ENCODE measurements at places on chromosomes 2 and 18.

DNA sequence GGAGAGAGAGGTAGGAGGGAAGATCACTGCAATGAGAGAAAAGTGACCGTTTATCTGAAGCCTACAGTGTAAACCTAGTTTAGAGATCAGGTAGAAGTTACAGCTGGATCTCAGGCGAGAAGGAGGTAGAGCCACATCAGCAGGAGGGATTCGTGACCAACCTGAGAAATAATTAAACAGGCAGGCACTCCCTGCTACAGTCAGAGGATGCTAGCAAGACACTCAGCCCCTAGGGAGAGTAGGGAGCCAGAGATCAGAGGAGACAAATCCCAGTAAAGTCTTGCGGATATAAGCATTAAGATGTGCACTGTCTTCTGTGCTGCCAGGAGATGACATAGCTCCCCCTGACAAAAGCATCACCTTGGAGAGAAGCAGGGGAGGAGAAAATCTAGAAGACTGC, 629.1 kb upstream of the SLC39A10 start:
- DNase-seq, result no peak

DNA sequence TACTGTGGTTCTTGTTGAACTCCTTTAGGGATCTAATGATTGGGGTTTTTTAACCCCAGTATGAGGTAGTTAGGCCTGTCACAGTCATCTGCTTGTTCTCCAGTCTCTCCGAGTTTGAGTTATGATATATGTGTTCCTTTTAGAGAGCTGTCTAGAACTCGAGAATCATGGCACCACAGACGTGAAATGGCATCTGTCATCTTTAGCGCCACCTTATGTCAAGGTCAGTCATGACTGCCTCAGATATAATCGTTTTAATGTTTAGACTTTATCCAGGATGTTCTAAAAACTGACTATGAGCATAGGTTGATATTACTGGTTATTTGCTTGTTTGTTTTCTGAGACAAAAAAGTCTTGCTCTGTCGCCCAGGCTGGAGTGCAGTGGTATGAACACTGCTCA, 112.2 kb downstream of the CEP192 start:
- DNase-seq, result no peak

DNA sequence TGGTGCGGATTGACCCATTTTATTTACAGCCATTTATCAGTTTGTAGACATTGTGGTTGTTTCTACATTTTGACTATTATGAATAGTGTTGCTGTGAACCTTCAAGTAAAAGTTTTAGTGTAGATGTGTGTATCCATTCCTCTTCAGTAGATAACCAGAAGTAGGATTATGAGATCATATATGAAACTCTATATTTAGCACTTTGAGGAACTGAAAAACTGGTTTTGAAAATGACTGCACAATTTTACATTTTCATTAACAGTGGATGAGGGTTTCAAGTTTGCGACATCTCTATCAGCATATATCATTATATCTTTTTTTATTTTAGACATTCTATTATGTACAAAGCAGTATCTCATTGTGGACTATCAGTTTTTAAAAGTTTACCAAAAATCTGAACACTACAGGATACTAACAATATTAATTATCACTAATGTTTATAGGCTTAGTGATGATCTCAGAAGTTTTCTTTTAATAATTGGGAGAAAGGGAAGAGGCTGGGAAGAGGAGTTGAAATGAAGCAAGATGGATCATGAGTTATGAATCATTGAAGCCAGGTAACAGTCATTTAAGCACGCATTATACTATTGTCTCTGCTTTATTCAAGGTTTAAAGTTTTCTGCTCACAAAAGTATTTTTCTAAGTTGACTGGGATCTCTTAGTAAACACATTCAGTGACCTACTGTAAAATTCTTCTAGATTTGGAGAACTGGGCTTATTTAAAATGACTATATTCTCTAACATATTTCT, 329.0 kb upstream of the LRATD1 start:
- DNase-seq, result no peak

DNA sequence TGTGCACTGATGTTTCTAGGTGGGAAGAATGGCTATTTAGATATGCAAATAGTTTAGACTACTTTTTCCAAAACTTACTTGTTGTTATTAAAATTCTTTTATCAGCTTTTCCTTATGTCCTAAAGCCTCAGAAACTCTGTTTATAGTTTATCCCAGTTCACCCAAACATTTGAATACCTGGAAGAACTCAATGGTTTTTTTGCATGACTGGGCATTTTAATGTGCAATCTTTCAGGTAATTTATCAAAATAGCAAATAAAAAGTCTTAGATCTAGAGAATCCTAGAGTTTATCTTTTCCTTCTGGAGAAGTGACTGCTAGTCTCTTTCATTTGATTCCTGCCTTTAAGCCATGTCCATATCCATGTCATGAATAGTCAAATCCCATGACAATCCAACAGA, 9.6 kb upstream of the ADAM23 start:
- DNase-seq, result no peak

DNA sequence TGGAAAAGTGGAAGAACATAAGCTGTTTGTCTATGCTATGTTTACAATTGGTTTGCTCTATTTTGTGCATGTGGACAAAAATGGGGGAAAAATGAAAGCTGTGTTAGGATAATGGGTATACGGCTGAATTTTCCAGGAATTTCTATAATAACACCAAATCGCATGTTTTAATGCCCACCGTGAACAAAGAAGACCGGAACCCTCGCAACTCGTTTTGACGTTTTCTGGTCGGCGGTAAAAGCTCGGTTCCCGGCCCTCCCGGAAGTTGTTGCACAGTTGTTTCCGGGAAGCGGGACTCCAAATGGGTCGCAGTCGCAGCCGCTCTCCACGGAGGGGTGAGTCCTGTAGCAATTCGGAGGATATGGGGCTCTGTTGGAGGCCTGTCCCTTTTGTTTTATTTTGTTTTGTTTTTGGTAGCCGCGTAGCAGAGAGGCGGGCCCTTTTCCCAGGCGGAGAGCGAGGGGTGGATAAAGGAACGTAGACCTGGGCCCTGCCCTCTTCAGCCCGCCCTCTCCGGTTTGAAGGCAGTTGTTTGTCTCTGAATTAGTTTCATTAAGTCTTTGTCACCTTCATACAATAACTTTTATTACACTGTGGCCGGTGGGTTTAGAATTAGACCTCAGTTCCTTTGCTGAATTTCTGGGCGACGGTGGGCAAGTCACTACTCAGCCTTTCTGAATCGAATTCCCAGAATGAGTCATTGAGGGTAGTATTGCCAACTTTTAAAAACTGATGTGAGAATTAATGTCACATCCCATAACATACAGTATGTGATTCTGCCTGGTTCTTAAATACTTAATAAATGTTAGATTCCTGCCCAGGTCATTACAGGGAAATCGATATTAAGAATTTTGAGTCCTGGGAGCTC, at the start of gene SNRNP27:
Gene SNRNP27 (plus strand): TSS at position 273 of the 868 bp plus-strand sequence. CDS start 29 bp downstream, at position 302.
- DNase-seq, result peak; percentile 46

GRCh38 chr2:24083567-24084385, 858 bp downstream of the TP53I3 start:
- DNase-seq, result no peak

- no peak for DNase-seq
Observed at GRCh38 chr18:6203791-6204190, 210.9 kb downstream of the L3MBTL4 start.

- no peak for DNase-seq
Observed at GRCh38 chr2:61135510-61135909, 26.5 kb upstream of the C2orf74 start.

- no peak for DNase-seq
Observed at GRCh38 chr2:21301871-21302455, 178.2 kb downstream of the TDRD15 start.

DNA sequence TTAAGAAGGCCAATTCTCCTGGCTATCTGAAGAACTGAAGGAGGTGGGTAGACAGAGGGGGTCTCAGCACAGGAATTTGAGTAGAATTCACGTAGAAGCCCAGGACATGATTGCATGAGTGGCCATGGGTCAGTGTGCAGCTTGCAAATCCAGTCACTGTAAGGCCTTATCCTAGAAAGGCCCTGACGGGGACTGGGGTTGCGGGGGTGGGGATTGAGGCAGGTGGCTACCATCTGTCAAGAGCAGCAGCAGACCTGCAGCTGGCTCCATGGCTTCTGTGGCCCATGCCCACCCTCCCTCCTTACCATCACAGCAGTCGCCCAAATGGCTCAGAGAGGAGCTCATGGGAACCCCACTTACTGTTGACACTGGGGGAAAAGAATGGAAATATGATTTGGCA, 34.6 kb upstream of the SLC14A1 start:
- no peak for DNase-seq

DNA sequence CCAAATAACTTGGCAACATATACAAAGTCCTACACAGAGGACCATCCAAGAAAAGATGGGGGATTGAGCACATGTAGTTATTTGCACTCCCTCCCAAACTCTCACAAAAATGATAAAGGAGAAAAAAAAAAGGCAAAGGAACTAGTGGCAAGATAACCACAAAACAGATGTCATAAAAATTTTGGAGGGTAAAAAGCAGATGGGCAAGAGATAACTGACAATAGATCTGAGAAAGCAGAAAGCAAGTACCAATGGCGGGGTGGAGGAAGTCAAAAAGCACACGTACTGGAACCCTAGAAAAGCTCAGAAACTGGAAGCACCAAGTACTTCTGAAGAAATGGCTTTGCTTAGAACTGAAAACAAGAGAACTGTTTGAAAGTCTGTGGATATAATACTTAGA, 82.0 kb downstream of the WDPCP start:
- DNase-seq, result no peak

- DNase-seq, result no peak
Observed at GRCh38 chr2:72973137-72973535, 55.8 kb downstream of the EMX1 start.

DNA sequence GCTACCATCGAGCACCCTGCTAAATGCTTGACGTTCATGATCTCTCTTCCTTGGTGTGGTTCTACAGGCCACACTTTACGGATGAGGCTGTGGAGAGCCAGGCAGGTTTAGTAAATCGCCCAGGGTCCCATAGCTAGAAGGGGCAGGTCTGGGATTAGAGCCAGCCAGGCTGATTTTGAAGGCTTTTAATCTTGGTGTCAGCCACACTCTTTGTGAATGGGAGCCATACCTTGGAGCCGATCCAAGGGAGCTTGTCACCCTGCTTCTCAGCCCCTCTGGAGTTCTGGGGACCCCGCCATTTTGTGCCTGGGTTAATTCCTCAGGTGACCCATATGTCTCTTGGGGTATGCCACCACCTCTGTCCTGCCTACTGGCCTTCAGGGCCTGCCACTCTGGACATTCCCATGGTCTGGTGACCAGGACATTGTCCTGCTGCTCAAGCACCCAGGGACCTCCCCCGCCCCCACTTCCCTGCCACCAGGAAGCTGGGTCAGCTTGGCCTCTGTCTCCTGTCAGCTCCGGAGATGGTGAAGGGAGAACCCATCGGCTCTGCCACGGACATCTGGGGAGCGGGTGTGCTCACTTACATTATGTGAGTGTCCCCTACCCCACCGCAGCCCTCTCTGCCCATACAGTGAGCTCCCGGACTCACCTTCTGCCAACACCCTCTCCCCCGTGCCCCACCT, 7.3 kb upstream of the GMPPA start:
- no peak for DNase-seq

DNA sequence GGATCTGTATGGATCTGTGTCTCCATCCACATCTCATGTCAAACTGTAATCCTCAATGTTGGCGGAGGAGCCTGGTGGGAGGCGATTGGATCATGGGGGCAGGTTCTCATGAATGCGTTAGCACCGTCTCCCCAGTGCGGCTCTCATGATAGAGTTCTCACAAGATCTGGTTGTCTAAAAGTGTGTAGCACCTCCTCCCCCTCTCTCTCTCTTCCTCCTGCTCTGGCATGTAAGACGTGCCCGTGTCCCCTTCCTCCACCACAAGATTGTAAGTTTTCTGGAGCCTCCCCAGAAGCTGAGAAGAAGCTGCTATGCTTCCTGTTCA, 55.0 kb upstream of the ROCK2 start:
- DNase-seq, result no peak

DNA sequence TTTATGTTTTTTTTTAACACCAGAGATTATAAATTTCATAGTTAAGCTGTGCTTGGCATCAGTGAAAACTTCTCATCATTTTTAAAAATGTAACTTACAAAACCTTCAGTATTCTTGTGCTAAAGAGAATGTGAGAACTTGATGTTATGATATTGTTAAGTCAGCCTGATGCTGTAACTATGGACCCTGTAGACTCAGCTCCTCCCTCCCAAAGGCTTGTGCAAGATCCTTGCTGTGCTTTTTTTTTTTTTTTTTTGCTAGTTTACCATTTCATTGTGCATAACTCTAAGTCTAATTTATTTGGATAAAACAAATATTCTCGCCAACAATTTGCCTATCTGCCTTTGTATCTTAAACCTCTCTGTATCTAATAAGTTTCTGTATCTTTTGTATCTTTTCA, 12.9 kb upstream of the TFPI start:
- DNase-seq, result no peak

DNA sequence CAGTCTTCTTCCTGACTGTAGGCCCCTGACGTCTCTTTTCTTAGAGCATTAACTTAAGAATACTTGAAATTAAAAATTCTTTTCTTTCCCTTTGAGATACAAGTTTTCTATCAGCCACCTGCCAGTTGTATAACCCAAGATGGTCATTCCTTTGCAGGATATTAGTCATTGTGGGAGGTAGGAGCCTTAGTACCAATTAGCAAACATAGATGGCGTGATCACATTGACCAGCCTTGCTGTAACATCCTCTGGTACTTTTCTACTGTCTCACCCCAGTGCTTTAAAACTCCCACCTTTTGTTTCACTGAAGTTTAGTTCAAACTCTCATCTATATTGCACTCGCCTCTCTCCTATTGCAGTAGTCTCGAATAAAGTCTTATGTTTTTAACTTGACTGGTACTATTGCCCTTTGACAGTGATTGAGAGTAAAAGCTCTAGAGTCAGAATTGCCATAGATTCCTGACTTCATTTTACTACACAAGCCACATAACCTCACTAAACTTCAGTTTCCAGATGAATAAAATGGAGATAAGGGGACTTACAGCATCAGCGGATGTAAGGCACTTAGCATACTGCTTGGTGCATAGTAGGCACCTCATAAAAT, 74.1 kb downstream of the VRK2 start:
- no peak for DNase-seq

GRCh38 chr18:39786477-39786876, 2168.6 kb upstream of the PIK3C3 start:
- no peak for DNase-seq

DNA sequence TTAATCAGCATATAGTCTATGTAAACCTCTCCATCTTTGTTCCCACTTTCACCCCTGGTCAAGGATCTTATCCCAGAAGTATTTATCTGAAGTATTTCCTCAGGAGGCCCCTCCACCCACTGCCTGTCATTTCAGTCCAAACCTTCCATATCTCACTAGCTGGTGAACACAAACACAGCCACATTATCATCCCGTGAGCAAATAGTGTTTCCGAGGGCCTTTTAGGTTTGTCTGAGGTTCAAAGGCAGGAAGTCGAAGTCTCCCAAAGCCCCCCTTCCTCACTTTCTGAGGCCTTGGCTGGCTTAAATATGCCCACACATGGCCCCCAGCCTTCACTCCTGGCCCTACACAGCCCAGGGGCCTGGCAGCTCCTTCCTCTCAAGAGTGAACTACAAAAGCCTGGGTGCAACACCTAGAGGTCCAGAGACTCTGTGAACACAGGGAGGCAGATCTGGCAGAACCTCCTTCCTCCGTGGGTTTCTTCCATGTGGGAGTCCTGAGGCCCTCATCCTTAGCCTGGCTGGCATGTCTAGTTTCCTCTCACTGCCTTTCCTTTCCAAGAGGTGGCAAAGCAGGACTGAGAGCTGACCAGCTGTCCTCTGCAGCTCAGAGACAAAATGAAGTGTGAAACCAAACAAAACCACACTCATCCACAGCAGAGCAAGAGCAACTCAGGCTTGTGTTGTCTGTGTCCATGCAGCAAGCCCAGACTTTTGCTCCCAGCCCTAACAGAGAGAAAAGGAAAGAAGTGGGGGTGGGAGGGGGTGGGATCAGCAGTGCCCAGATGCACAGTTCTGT, 264.2 kb downstream of the SS18 start:
- DNase-seq, result no peak
